ENCODE measurements at places on chromosomes 2 and 18.

DNA sequence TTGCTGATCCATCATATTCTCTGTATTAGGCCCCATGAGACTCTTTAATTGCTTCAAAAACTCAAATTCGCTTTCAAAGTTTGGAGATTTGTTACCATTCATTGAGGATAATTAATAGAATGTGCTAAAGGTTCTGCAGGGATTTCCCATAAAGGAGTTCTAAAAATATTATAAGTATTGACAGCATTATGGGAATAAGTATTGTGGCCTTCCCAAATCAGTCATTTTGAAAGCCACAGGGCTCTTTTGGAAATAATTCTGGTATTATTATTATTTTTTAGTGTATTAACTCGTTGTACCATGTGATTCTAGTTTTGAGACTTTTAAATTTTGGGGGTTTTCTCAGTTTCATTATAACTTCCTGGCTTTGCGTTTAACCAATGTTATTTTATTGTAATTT, 37.1 kb downstream of the LCLAT1 start:
- DNase-seq, result no peak

DNA sequence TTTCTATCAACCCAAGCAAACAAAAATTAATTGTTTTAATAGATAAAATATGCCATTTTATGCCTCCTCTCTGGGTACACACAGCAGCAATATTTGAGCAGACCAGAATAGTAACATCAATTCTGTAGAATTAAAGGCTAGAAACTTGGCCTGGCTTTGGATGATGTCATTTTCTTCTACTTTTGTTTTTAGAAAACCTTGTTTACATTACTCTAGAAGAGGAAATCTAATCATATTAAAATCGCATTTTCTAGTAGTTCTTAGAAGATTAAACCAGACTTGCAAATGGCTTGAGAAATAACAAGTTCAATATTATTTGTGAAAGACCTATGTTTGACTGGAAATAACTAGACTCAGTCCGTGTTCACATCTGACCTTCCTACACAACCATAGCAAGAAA, 102.3 kb upstream of the RFX8 start:
- DNase-seq, result no peak

DNA sequence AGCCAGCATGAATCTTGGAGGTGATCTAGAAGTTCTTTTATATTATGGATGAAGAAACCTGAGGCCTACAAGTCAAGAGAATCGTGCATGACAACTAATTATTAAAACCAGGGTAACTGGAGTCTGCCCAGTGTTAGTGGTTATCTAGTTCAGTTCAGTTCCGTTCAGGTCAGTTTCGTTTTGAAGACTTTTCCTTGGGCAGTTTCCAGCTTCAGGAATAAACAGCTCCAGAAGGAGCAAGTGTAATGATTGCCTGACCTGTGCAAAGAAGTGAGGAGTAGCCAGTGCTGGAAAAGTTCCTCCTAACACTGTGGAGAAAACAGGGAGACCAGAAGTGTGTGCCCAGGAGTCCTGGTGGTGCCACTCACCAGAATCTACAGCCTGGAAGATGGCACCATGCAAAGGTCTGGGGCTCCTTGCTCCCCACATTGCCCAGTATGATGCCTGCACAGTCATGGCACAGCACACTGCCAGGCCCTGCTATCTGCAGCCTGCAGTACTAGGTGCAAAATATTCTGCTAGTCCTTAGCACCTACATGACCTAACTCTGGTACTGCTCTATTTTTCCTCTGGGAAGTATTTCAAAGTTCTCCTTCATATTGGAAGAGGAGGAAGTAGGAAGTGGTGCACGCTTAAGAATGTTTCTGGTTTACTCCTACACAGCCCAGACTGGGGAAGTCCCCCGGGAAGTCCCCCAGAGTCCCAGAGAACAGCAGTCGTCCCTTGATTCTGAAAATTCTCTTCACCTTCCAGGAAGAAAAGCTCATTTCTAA, 65.8 kb downstream of the SUMO1 start:
- DNase-seq, result no peak

DNA sequence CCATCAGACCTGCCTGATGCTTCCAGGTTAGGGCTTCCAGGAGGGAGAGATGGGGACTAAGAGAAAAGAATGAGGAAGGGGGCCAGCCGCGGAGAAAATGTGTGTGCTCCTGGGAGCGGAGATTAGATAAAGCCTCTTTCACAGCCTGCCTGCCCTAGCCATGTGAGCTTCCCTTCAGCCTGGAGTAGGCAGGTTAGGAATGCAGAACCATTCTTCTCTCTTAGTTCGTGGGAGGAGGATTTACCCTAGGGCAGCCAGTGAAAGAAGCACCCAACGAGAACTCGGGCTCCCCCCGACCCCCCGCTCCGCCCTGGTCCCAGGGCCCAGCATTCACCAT, 36.1 kb downstream of the POMC start:
- DNase-seq, result no peak

DNA sequence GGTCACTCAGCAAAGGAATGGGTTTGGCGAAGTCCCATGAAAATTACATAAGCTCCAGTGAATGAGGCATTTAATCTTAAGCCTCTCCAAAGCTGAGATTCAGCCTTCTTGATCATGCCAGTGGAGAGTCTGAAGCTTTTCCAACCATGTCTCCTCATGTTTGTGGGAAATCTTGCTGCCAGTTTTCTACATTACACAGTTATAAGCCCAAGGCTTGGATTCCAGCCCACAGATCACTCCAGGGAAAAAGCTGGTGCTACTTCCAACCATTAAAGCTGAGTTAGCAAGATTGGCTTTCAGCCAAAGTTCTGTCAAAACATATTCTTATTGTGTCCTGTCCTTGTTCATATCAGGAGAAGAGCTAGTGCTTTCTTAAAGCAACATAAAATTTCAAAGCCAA, 293.8 kb downstream of the LRRTM4 start:
- DNase-seq, result no peak
